Gastroesophageal sphincter (tissue), 4 donors: ENCODE measurements at places on chromosomes 2 and 18. TPM values are rescaled to one million over a fixed set of nuclear protein-coding genes. Genes with fewer than 3 reads are reported as not detected.

GRCh38 chr18:3998698-3999333, 456.3 kb downstream of the DLGAP1 start:
- no peak for ATAC-seq
- H3K4me1 ChIP-seq, result no peaks in the 10 kb centered on the region
- H3K27me3 ChIP-seq, result peaks cover 7% of the 10 kb centered on the region
- H3K4me3 ChIP-seq, result no peak overlapping the region
- no peaks in the 10 kb centered on the region for H3K36me3 ChIP-seq

DNA sequence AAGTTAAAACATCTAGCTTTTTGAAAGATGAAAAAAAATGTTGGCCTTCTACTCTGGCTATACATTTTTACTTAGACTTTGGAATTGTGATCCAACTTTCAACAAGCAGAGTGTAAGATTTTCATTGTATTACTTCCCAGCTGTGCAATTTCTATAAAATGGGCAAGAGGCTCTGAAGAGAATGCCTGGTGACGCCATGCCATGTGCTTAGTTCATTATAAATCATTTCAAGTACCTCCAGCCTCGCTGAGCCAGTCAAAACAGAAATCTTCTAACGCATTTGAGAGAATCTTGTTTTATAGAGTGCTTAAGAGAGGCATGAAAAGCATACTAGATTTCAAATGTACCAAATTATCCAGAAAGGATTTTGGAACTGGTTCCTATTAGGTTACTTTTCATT, 10.1 kb upstream of the STK17B start:
- no peak overlapping the region for H3K4me3 ChIP-seq
- no peaks in the 10 kb centered on the region for H3K27me3 ChIP-seq
- no peak overlapping the region for H3K27ac ChIP-seq
- ATAC-seq, result no peak
- H3K4me1 ChIP-seq, result no peaks in the 10 kb centered on the region
- no peaks in the 10 kb centered on the region for H3K36me3 ChIP-seq

DNA sequence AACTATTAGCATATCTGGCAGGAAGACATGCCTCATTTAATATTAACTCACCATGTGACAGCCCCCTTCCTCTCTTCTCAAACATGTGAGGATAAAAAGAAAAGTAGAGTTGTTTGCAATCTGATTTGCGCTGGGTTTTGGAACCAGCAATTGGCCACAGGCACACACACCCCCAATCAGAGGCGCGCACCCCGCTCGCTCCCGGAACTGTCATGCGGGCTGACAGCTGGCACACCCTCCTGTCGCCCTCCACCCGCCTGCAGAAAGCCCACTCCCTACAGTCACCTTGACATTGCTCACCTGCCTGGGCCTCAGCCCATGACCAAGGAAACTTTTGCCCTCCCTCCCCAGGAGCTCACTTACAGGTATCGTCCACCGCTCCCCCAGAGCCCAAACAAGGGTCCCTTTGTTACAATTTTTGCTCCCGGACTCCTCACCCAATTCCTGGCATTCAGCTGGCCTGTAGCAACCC, 1.1 kb downstream of the COBLL1 start:
- H3K4me1 ChIP-seq, result peaks cover 42% of the 10 kb centered on the region
- ATAC-seq, result no peak
- H3K36me3 ChIP-seq, result no peaks in the 10 kb centered on the region
- H3K27me3 ChIP-seq, result no peaks in the 10 kb centered on the region
- peak overlapping the region; percentile 94 for H3K4me3 ChIP-seq
- peak overlapping the region; percentile 93 for H3K27ac ChIP-seq

CNDP1 gene
- total RNA-seq, result not detected

PAX8 gene
- 2.5 TPM for total RNA-seq

EVA1A gene
- total RNA-seq, result not detected
